Astrocyte of the spinal cord (primary cell): ENCODE measurements at places on chromosomes 3 and 15.
A peak's percentile ranks its signal among the peaks of the same experiment; 100 is the strongest.

- no peak for DNase-seq
Measured at GRCh38 chr3:100057716-100058575, 56.4 kb downstream of the FILIP1L start.

- no peak for DNase-seq
Measured at GRCh38 chr3:51538115-51538458, 432 bp upstream of the RAD54L2 start.

GRCh38 chr3:61853912-61854311 is 292.5 kb downstream of the PTPRG start:
- no peak for DNase-seq

GRCh38 chr3:152026033-152026556 is 152.7 kb downstream of the SUCNR1 start:
- DNase-seq, result peak; percentile 91

GRCh38 chr3:115436767-115437301 is 186.5 kb upstream of the GAP43 start:
- peak; percentile 93 for DNase-seq

DNA sequence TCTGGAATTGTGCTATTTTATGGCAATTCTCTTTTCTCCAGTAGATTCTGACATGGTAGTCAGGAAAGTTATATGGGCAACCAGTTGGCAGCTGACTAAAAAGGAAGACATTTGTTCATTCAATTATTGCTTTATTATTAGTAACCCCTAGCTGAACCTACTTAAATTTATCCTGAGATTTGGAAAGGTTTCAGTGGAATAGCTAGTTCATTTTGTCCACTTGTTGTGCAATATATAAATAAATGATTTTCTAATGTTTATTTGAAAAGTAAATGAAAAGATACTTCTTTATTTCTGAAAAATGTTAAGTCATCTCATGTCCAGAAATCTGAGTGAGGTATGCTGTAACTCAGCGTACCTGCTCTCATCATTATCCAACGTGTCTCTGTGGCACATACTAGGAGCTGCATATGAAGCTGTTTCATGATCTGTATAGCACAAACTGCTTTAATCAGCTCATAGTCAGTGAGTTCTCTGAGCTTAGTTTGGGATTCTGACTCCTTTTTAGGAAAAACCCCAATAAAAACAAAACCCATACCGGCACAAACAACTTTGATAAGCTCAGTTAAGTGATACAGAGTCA is 35.9 kb downstream of the RARB start:
- DNase-seq, result no peak

GRCh38 chr3:109269577-109270275 is 46.6 kb downstream of the DPPA2 start:
- no peak for DNase-seq

GRCh38 chr3:30676424-30677346 is 70.3 kb downstream of the TGFBR2 start:
- no peak for DNase-seq

DNA sequence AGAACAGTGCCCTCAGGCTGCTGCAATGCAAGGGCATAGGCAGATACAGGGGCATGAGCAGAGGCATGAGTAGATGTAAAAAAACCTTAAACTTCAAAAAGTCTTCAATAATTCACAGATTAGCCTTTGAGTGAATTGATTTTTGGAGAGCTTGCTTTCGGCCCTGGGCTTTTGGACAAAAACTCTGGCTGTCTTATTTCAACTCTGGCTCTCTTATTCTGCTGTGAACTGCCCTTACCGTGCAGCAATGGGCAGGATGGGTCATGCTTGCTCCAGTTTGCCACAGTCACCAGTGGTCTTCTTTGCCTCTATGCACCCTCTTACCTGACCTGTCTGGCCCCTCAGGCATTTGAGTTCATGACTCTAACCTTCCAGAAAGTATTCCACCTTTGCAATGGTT is 555.7 kb downstream of the MAGI1 start:
- no peak for DNase-seq

DNA sequence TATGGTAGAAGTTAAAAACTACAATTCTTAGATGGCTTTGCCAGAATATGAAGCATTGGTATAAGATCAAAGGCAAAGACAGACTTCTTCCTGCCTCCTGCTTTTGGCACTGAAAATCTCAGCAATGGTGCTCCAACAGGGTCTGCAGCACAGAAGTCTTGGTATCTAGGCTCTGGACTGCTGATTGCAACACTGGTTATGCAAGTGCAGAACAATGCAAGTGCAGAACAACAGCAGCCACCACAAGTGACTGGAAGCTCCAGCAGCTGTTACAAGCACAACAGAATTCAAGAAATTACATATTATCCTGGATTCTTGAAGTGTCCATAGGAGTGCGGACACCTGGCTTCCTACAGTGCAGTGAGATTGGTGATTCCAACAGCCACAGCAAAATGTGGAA is 33.7 kb downstream of the ZBTB20 start:
- no peak for DNase-seq

DNA sequence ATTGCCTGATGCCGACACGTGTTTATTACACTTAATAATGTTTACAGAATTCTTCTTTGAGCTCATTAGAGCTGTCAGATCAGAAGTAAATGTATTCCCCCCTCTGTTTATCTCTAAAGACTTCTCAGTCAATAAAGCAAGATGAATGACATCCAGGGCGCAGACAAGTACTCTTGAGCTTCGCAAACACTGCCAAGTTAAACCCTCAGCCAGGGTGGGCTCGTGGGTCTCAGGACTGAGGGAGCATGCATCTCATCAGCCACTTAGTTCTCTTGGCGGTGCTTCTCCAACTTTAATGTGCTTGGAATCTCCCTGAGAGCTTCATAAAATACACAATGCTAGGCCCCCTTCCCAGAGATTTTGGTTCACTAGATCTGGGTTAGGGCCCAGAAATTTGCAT is 333.9 kb upstream of the THRB start:
- DNase-seq, result no peak

- no peak for DNase-seq
Measured at GRCh38 chr3:15427981-15428380, 583 bp downstream of the EAF1 start.

DNA sequence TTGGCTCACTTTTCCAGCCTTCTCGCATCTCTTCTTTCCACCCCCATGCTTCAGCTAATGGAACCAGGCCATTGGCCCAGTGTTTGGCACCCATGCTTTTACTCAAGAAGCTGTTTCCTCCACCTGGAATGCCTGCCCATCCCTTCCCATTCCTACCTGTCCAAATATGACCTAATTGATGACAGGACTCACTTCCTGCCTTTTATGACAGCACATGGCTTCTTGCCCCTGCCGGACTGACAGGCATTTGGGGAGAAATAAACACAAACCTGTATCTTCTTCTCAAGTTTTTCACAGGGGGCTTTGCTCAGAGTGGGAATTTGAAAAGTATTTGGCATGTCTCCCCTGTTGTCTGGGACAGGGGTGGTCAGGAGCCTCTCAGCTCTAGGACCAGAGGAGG is 120.1 kb downstream of the ABHD5 start:
- no peak for DNase-seq
